ENCODE measurements at places on chromosomes 12 and 14.

DNA sequence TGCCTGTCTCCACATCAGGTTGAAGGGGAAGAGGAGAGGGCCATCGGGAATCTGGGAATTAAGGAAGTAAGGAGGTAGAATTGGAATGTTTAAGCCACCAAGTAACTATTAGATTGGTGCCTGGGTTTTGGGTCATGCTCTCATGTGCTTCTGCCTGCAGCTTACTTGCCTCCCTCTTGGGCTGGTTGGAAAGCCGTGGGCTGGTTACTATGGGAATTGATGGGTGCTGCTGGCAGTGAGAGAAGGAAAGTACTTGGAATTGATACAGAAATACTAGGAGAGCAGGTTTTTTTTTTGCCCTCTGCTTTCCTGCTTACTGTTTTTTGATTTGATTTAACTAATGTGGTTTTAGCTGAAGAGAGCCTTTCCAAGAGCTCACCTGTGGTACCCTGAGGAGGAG is 493.5 kb upstream of the RGS6 start:
- no peak for DNase-seq

DNA sequence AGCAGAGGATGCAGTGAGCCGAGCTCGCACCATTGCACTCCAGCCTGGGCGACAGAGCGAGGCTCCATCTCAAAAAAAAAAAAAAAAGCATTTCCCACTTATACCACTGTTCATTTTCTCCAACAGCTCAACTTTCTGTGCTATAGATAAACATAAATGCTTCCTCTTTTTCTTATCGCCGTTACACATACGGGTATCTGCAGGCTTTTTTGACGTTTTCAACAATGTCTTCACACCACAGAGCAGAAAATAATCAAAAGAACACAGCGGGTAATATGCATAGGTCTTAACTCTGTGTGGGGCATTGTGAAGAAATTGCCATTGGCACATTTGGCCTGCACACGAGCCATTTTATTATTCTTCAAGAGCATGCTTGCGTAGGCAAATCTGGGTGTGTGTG is 86.4 kb downstream of the CAPZA3 start:
- no peak for DNase-seq

GRCh38 chr12:75646329-75647210 is 135.2 kb upstream of the KRR1 start:
- no peak for DNase-seq

DNA sequence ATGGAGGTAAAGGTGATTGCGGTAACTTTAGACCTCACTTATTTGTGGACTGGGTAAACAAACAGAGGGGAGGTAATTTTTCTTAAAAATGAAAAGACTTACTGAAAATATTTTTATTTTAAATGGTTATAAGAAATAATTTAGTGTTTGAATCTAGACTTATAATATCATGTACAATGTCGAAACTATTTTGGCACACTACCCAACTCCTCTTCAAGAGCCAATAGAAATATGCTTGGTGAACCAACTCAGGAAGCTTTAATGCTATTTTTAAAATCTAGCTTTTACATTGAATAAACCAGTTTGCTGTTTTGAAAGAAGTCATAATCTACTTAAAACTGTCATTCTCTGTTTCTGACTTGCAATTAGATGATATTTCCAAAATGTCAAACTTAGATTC is 175.8 kb upstream of the NPAS3 start:
- no peak for DNase-seq

GRCh38 chr12:52214421-52214802 is 18.6 kb upstream of the KRT7 start:
- no peak for DNase-seq

DNA sequence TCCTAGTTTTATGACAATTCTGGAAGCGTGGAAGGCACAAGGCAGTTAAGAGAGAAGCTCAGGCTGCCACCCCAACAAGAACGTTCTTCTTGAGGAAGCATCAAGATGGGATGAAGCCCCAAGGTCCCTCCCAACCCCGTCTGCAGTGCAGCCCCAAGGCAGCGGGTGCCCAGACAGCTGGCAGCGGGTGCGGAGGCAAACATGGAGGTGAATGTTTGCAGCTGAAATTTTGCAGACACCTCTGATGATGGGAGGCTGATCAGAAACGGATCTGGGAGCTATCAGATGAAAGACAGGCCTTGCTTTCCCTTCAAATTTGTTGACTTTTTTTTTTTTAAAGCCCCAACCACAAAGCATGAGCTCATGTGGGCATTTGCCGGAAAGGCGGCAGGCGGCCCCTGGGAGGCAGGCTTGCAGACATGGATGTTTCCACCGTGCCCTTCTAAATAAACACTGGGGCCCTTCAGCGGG is 230.7 kb upstream of the RTL1 start:
- no peak for DNase-seq

- DNase-seq = no peak
These were observed 97.0 kb downstream of the CMKLR1 start for GRCh38 chr12:108241986-108242703.

- DNase-seq = no peak
These were observed 28.6 kb upstream of the AEBP2 start for GRCh38 chr12:19410629-19411185.

- no peak for DNase-seq
These were observed 12.8 kb upstream of the PALS1 start for GRCh38 chr14:67228325-67228984.

GRCh38 chr12:53196486-53196885 is 10.6 kb downstream of the ITGB7 start:
- no peak for DNase-seq

DNA sequence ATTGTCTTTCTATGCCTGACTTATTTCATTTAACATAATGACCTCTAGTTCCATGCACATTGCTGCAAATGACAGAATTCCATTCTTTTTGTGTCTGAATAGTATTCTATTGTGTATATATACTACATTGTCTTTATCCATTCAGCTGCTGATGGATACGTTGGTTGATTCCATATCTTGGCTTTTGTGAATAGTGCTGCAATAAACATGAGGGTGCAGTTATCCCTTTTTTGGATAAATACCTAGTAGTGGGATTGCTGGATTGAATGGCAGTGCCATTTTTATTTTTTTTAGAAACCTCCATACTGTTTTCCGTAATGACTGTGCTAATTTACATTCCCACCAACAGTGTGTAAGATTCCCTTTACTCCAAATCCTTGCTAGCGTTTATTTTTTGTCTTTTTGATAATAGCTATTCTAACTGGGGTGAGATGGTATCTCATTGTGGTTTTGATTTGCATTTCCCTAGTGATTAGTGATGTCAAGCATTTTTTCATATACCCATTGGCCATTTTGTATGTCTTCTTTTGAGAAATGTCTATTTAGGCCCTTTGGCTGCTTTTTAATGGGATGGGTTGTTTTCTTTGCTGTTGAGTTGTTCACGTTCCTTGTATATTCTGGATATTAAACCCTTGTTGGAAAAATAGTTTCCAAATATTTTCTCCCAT is 2.3 kb downstream of the OAS2 start:
- DNase-seq = no peak

- no peak for DNase-seq
These were observed 510 bp downstream of the ARID2 start for GRCh38 chr12:45730084-45730347.

GRCh38 chr12:116594325-116595038 is 35.3 kb downstream of the MAP1LC3B2 start:
- DNase-seq = no peak
